ENCODE measurements at places on chromosomes 6 and 20.
A peak's percentile ranks its signal among the peaks of the same experiment; 100 is the strongest.

GRCh38 chr20:2691127-2691526 lies 1.5 kb upstream of the EBF4 start:
- no peak for DNase-seq

DNA sequence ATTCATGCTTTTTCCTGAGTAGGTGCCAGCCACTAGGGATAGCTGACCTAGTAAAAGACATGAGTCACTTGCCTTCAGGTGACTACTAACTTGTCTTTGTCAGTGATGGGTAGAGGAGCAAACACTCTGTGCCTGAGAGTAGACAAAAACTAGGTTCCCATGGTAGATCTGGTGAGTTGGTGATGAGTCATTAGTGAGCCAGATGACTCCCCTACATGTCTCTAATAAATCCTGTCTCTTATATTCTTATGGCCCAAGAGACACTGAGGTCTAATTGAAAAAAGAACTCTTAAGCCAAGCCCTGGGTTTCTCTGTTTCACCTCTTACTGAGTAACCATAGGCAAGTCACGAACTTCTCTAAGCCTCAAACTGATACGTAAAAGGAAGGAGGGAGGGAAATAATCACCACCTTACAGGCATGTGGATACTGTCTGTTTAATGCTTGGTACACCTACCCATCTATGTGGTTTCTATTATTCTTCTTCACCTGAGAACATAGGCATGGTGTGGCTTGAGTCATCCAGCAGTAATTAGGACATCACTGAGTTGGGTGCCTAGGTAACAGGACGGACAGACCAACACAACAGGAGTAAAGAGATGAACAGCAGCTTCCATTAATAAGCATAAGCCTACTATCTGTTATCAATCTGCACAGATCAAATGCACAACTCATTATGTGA lies 20.3 kb downstream of the TTPAL start:
- DNase-seq: peak; percentile 97

- no peak for DNase-seq
These were observed 60.1 kb upstream of the SPDEF start for GRCh38 chr6:34616227-34616585.

GRCh38 chr6:142802124-142802523 lies 142.9 kb downstream of the HIVEP2 start:
- DNase-seq: peak; percentile 98

DNA sequence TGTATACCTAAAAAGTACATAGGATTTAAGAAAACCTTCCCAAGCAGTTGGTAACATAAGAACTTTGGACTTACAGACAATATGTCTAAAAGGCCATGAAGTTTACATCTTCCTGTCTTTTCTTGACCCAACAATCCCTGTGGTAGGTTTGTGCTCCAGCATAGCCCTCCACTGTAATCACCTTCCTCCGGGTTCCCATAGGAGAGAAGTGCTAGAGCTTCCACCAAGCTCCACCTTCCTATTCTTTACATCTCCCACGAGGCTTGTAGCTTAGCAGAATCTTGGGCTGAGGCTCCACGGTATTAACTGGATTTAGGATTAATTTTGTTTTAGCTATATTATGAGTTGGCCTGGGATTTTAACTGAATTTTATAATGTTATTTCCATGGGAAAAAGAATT lies 23.3 kb downstream of the ADGRG6 start:
- no peak for DNase-seq

DNA sequence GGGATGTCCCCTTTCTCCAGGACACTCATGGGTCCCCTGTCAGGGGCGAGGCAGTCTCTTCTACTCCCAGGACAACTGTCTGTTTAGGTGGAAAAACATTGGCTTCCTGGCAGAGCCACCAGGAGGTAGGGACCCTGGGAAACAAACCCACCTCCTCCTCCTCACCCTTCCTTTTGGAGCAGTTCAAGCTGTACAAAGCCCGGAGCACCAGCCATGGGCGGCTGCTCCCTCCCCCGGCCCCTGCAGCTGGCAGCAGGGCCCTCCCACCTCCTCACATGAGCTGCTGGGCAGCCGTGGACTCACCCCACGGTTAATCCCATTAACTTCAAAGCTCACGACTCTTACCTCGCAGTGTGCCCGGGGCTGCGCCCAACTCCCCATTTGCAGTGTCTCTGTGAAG lies 48.6 kb downstream of the CDH4 start:
- DNase-seq: no peak

GRCh38 chr6:149266659-149267058 lies 50.9 kb upstream of the TAB2 start:
- DNase-seq: no peak

DNA sequence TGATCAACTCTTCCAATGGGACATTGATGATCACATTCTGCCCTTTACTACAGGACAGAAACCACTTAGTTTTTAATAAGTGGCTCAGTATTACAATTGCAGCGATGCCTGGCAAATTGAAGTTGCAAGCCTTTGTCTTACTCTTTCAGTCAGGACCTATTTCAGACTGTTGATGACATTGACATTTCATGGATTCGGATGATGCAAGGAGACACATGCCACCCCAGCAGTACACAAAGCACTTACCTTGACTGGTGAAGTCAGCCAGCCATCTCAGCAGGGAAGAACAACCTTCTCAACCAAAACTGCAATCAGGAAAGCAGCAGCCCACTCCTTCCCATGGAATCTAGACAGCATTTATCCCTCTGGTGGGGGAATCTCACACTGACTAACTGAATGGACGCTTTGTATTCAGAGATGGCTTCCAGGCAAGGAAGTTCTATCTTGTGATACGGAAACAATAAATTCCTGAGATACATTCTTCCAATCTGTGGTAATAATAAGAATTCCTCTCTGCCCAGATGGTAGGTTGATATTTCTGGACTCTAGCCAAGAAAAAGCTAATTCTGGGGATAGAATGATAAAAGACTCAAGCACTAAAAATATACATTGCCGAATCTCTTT lies 24.8 kb downstream of the NFYA start:
- DNase-seq: peak; percentile 64

DNA sequence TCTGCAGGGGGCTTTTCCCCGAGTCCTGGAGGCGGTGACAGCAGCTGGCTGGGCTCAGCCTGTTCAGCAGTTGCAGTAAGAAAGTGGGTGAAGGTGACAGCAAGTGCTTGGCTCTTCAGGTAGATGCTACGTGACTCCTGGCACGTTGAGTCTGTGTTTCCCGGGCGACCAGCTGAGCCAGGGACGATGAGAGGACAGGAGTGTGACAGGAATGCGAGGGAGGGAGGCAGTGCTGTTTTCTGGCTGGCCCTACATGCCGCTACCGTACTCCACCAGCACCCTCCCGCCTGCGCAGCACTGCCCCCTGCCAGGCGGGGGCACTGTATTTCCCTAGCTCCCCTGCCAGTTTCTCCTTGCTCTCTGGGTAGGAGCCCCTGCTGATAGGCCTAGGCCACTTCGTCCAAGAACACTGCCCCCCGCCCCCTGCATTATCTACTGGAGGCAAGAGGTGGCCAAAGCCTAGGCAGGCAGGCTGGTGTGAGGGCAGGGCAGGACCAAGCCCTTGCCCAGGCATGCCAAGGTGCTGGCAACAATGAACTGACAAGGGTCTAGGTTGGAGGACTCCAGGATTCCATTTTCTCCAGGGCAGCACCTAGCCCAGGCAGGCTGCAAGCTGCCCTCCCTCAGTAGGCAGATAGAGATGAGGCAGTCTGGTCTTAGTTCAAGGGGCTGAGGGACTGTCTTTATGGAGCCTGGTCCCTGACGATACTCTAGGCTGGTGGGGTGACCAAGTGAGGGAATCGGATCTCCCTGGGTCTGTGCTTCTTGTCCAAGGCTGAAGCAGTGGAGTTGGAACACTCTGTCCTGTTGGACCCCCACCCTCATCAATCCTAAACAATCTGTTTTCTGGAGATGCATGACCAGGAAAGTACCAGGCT lies 19.2 kb downstream of the MRPS18A start:
- peak; percentile 14 for DNase-seq

DNA sequence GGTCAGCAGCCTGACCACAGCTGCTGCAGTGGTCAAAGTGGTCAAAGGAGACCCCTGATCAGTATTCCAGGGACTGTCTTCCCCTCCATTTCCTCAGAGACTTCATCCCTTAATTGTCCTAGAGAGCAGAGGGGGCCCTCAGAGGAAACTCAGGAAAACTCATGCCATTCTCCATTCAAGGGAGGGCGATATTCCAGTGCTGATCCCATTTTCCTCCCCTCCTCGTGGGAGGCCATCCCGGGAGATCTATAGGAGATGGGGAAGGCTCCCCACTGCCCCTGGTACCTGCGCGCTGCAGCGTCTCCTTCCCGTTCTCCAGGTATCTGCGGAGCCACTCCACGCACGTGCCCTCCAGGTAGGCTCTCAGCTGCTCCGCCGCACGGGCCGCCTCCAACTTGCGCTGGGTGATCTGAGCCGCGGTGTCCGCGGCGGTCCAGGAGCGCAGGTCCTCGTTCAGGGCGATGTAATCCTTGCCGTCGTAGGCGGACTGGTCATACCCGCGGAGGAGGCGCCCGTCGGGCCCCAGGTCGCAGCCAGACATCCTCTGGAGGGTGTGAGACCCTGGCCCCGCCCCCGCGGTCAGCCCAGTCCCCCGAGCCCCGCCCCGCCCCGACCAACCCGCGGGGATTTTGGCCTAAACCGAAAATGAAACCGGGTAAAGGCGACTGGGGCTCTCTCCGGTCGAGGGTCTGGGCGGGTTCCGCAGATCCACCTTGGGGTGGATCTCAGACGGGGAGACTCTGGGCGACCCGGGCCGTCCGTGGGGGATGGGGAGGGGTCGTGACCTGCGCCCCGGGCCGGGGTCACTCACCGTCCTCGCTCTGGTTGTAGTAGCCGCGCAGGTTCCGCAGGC lies 878 bp downstream of the HLA-C start:
- DNase-seq: peak; percentile 2

GRCh38 chr6:4402477-4402976 lies 267.2 kb upstream of the ECI2 start:
- peak; percentile 76 for DNase-seq

GRCh38 chr6:148711833-148712654 lies 34.8 kb upstream of the UST start:
- no peak for DNase-seq

GRCh38 chr6:39430871-39431523 lies 108.5 kb upstream of the KCNK16 start:
- no peak for DNase-seq

DNA sequence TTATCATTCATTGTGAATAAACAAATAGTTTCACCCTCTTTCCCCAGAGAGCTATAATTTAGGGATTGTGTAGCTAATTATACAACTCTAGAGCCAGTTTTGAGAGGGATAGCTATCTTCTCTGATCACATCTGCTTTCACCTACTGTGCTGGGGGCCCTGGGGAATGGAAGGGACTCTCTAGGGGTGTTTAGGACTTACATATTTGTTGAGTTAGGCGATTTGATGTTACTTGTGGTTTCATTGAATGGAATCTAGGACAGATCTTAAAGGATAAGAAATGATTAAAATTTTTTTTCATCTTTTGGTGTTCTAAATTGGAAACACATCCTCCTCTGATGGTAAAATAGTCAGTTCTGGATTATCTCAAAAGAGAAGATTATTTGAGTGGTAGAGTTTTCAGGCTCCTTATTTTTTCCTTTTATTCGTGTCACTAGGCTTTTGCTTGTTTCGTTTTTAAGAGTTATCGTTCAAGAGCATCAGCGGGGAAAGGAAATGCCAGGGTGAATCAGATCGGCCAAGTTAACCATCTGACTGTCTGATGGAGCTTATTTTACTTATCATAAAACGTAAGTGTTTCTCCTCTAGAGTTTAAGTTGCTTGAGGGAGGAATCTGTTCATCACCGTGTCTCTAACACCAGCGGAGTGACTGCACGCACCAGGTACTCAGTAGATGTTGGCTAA lies 236.7 kb downstream of the FARS2 start:
- peak; percentile 91 for DNase-seq
